PC-9 (cell line): ENCODE measurements at places on chromosomes 3 and 15. TPM values are rescaled to one million over a fixed set of nuclear protein-coding genes. Genes with fewer than 3 reads are reported as not detected.

The GHSR gene
- total RNA-seq = not detected in 2 replicates

The SUSD5 gene
- 0.35 and 0.45 TPM in 2 replicates for total RNA-seq

The SLC22A13 gene
- 0.40 and 0.44 TPM in 2 replicates for total RNA-seq

The MESD gene
- total RNA-seq = 21.9 and 22.8 TPM in 2 replicates

DNA sequence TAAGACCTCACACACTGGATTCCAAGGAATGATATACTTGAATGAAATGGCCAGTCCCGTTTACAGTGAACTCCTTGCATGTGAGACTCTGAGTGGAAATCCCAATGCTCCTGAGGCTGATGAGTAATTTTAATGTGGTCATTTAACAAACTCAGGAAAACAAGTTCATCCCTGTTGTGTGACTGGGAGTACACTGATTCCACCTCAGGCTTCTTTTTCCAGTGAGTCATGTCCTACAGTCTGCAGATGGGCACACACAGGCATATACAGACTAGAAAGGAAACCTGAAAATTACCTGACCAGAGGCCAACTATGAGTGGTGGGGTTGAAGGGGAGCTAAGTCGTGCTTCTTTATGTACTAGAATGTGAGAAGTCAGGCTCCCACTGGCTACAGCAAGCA is 5.8 kb downstream of the SQOR start:
- peak; percentile 18 for DNase-seq

GRCh38 chr3:83514130-83514914 is 1444.5 kb upstream of the CADM2 start:
- DNase-seq = peak; percentile 15

The TPRG1 gene
- 1.7 and 1.9 TPM in 2 replicates for total RNA-seq

- DNase-seq = no peak
Measured at GRCh38 chr3:7962301-7962700, 539.3 kb upstream of the LMCD1 start.

The FBXW12 gene
- not detected in 2 replicates for total RNA-seq

DNA sequence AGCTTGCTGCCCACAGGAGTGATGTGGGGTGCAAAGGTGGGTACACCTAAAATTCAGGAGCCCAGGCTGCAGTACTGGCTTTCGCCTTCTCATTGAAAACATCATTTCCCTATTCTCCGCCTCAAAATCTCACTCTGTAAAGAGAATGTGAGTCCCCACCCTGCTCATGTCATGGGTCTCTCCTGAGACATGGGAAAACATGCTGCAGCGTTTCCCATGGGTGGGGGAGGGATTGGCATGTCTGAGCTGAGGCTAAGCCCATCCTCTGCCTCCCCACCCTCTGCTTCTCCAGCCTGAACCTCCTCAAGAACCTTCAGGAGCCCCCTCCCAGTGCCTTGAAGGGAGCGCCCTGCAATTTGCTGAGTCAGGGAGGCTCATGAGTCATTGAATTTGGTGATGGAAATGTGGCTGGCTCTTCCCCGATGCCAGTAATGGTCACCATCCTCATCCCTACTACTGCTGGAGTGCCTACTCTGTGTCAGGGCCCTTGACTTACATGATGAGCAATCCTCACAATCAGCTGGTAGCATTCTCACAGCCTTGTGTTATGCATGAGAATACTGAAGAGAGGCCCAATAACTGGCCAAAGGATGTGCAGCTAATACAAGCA is 28.8 kb downstream of the WNT5A start:
- no peak for DNase-seq

DNA sequence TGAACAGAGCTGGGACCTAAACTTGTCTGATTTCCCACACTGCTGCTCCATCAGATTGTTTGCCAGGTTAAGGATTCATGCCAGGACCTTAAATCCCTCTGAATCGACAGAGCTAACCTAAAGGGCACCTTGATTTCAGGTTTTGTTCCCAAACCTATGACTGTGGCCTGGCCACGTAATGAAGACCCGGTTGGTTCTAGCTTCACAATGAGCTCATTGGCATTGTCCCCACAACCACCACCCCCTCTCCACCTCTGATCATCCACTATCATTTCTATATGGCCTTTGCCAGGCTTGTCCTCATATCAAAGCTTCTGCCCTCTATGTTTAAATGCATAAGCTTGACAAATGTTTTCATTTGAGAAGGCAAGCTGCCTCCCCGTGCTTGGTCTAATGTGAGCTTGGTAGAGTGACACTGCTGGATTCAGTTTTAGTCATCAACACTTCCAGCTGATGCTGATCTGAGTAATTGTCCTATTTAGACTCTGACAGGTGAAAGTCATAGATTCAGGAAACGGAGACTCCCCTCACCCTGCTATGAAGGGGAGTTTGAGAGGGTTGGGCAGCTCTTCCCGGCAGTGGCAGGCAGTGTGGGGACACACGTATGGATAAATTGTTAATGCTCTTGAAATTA is 407.1 kb upstream of the CFAP20DC start:
- no peak for DNase-seq

DNA sequence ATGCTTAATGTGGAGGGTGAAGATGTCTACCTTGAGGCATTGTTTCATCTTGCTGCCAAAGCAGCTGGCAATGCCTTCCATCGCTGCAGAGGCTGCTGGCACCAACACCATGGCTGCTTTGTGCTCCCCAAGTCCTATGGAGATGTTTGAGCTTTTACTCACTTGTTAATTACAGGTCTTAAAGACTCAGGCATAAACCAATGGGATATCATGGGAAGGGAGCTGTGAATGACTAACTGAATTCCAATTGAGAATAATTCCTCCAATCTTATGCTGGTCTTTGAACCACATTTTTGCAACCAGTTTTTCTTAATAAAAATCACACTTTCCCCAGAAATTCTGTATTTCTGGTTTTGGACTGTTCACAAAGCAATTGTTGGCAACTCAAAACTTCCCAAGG is 762.0 kb downstream of the GBE1 start:
- DNase-seq = no peak

DNA sequence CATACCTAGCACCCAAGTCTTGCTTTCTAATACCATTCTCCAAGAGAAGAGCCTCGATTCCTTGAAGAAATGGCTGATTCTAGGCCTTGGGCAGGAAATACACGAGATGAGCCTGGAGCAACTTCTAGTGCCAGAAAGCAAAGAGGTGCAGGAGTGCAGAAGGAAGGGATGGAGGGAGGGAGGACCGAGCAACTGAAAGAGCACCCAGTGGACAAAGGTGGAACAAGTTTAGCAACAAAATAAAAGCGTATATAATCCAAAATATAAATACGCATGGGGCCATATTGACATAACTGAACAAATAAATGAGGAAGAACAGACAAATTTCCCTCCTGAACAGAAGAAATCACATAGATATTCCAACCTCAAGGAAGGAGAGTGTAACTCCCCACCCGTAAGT is 34.4 kb downstream of the CHSY1 start:
- no peak for DNase-seq

GRCh38 chr3:137796993-137797392 is 32.9 kb downstream of the SOX14 start:
- DNase-seq = no peak

The TNFSF10 gene
- total RNA-seq = 18.3 and 21.4 TPM in 2 replicates

- no peak for DNase-seq
Measured at GRCh38 chr3:71968544-71968943, 183.6 kb upstream of the PROK2 start.

DNA sequence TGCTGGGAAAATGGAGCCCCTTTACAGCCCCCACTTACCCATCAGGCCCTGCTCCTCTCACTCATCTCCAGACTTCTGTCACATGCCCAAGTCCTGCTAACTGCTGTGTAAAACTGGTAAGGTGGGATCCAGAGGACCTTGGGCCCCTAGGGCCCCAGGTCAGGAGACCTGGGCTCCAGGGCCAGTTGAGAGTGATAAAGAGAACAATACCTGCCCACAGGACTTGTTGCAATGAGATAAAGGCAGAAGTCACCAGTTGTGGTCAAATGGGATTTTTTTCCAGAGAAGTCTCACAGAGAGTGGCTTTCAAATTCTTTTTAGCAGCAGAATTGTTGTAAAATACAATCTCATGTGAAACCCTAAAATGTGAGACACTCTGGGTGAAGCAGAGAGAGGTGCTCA is 753 bp downstream of the FURIN start:
- no peak for DNase-seq
